Stimulated activated CD8-positive, alpha-beta memory T cell treated with anti-CD3 and anti-CD28 coated beads, Interleukin-7, amount 100 ng/mL, for 48 hours (primary cell): ENCODE measurements at places on chromosomes 12 and 14.

DNA sequence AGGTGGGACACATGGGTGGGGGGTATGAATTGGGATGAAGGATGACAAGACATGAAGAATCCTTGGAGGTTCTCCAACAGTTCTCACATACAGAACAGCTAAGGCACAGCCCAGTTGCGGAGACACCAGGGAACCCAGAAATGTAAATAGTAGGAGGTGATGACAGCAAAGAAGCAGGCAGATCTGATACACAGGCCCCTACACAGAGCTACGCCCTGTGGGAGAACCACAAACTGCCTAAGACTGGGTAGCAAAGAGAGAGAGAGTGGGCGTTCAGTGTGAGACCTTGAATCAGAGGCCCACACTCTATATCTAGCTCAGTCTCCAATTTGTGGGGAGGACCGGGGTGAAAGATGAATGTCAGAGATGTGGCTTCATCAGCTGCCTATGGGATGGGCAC is 9.5 kb upstream of the NUMB start:
- DNase-seq = peak; percentile 56

- no peak for DNase-seq
Observed at GRCh38 chr14:54483846-54484245, 4.9 kb downstream of the GMFB start.

DNA sequence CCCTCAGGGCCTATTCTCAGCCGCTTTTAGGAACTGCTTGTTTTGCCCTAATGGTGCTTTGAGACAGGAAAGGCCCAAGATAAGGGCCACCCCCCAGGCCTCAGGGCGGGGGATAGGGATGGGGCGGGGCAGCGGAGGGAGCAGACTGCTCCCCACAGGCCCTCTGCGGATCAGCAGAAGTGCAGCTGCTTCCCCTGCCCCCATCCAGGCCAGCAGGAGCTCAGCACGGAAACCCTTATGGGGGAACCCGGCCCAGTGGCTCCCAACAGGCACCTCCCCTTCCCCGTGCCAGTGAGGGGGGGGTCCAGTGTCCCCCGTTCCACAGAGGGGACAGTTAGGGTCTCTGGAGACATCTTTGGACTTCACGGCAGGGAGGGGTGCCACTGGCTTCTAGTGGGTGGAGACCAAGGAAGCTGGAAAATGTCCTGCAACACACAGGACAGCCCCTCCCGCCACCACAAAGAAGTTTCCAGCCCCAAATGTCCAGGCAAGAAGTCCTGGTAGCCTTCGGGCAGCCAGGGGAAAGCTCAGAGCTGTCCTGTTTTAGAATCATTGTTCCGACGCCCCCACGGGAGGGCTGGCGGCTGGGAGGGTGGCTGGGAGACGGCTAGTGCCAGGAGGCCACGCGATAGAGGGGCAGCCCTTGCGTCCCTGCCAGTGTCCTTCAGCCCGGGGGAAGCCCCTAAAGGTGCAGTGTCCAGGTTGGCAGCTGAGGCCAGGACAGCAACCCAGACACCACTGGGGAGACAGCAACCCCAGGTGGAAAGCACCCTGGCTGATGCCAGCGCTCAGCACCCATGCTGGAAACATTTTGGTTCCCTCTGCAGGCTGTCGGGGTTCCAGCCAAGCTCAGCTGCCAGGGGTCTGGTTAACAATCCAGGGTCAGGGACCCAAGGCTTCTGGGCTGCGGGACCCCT is 10.4 kb upstream of the GPR132 start:
- DNase-seq = no peak

- DNase-seq = no peak
Observed at GRCh38 chr14:29580763-29581162, 346.9 kb downstream of the PRKD1 start.

DNA sequence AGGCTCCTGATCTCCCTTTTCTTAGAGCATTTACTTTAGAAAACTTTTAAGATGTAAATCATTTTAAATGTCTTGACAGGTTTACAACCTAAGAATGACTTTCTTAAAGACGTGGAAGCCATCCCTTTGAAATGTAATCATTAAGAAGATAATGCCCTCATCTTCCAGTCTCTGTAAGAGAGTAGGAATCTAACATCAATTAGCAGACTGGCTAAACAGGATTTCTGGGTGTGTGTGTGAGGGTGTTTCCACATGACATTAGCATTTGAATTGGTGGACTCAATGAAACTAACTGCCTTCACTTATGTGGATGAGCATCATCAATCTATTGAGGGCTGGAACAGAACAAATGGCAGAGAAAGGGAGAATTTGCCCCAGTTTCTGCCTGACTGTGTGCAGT is 329.5 kb downstream of the RPL10L start:
- no peak for DNase-seq

DNA sequence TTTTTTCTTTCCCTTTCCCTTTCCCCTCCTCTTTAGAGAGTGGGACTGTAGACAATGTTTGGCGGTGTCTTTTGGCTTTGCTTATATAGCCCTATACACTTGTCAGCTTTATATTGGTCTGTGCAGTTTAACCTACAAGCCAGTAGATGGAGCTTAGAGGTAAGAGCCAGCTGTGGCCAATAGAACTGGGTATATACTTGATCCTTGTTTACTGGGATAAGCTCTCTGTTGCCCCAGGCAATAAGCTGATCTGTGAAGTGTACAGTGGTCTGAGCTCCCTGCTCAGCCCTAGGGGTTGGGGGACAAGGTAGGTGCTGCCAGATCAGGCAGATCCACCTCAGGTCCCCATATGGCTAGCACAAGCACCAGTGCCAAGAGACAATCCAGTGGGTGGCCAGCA is 434.1 kb downstream of the NOVA1 start:
- no peak for DNase-seq

DNA sequence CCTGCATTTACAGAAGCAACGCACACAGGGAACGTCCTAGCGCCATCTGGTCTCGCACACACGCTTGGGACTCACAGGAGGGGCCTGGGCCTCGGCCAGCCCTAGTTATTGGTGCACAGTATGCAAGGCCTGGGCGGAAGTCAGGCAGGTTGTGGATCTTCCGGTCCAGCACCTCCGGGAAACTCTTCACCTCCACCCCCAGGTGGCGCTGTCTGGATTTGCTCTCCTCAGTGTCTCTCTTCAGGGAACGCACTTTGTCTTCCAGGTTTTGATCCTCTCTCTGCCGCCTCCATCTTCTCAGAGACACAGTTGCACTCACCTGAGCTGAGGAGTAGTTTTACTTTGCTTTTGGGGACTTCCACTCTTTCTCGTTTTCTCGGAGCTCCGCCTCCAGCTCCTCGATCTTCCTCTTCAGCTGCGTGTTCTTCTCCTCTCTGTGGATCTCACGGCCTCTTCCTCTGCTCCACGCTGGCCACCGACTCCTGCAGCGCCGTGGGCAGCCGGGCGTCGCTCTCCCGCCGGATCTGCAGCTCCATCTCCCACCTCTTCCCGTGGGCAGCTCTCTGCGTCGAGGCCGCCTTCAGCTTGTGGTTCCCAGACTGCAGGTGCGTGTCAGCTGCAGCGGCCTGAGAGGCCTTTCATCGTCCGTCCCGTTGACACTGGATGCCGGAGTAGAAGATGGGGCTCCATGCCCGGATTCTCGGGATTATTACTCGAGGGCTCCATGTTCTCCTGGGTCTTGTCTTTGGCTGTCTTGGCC is 933.8 kb downstream of the TMEM121 start:
- DNase-seq = peak; percentile 23

- no peak for DNase-seq
Observed at GRCh38 chr14:101033006-101033405, 129.5 kb upstream of the RTL1 start.

GRCh38 chr12:12007713-12008231 is 63.0 kb upstream of the BCL2L14 start:
- DNase-seq = no peak

DNA sequence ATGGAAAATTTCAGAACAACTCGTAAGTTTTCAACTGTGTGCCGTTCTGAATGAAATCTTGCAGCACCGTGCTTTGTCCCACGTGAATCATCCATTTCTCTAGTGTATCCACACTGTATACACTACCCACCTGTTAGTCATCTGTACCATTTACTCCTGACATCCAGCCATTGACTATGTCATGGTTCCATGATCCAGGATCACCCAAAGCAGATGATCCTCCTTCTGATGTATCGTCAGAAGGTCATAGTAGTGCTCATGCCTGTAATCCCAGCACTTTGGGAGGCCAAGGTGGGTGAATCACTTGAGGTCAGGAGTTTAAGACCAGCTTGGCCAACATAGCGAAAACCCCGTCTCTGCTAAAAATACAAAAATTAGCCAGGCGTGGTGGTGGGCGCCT is 122.9 kb downstream of the PPHLN1 start:
- DNase-seq = no peak

DNA sequence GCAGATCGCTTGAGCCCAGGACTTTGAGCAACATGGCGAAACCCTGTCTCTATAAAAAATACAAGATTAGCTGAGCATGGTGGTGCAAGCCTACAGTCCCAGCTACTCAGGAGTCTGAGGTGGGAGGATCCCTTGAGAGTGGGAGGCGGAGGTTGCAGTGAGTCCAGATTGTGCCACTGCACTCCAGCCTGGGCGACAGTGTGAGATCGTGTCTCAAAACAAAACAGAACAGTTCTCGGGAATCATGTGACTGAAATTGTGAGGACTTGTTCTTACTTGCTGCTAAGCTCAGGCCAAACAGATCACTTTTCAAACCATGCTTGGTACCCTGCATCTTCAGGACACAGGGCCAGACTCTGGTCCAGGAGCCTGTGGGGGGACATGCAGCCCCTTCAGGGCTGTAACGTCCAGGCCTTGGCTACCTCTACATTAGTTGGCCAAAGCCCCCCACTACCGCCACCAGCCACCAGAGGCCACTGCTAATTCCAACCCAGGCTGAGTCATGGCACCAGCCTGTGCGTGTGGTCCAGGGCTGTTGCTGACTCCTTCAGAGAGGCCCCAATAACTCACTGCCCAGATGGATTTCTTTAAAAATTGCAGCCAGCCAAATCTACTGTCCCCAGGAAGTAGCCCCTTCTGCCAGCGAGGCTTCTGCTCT is 33.4 kb upstream of the SYNDIG1L start:
- DNase-seq = no peak

DNA sequence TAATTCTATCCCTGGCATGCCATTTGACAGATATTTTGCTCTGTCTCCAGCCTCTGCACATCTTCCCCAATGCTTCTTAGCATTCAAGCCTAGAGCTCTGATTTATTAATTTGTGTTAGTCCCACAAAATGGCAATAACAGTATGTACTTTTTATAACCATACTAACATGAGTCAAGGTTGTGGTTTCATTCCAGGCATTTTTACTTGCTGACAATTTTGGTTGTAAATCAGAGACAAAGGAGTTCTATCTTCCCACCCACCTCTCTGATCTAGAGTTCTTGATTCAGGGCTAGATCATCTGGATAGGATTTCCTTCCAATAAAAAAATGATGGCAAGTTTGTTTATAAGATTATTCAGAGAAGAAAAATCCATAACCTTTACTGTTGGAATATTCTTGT is 18.5 kb upstream of the CISTR start:
- no peak for DNase-seq

GRCh38 chr14:69540654-69541335 is 33.9 kb downstream of the CCDC177 start:
- DNase-seq = no peak

DNA sequence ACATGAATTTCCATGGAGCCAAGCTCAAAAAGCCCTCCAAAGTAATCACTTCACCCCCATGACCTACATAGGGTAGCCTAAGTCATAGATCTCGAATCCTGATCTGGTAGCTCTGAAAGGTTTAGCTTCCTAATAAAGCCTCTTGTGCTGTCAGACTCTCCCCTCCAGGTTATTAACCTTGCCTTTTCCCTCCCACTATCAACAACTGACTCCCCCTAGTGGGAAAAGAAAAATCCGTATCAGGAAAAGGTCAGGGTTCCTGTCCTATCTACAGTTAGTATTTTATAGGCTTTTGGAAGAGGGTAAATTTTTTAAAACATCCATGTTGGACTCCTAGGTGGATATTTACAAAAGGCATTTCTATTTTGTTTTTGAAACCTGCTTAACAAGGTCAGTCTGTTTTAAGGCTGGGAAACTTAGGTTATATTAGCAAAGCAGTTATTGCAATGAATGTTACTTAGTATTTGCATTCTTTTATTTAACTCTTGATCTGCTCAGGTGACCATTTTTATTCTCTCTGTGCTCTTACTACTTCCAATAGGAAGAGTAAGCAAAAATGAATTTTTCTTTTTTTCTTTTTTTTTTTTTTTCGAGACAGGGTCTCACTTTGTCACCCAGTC is 8.0 kb downstream of the YY1 start:
- DNase-seq = no peak

DNA sequence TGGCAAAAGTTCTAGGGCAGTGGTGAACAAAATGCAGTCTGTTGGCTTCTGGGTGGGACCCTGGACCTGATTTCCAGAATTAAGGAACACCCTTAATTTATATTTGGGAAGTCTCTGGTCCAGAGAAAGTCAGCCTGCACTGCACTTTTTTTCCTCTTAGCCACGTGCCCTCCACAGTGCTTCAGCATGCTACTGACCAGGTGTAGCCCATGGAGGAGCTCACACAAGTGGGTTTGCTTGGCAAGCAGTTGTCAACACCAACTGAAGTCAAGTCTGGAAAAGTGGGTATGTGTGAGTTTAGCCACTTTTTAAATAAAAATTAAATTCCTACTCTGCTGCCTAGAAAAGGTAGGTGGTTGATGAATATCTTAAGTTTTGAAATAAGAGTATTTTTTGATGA is 111.3 kb downstream of the DAAM1 start:
- no peak for DNase-seq

GRCh38 chr14:52286661-52287649 is 19.5 kb downstream of the PTGDR start:
- DNase-seq = no peak

DNA sequence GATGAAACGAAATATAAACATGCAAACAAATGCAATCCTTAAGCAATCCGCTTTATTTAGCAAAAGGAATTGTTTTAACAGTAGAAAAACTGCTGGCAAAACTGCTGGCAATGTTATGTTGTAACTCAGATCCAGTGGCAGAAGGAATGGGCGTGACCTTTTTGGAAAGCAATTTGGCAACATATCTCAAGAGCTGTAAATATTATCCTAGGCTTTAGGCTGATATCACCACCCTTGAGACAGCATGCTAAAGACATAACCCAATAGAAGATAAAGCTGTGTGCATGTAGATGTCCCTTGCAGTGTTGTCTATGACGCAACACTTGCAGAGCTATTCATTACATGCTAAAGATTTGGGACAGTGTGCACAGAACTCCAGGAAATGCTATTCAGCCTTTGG is 138.5 kb downstream of the DICER1 start:
- no peak for DNase-seq

DNA sequence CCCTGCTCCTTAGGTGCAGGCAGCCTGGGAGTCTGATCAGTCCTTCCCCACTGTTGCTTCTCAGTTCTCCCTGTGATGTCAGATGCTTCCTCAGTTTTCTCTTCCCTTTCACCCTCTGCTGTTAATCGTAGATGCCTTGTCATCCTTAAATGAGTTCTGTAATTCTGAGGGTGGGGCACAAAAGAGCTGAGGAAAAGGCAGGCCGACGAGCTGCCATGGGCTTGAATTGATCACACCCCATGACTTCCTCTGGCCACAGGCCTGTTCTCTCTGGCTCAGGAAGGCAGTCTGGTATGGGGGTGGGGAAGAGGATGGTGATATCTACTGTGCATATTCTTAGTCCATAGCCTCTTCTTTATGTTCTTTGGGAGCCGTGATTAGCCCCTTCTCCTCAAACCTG is 5.2 kb upstream of the AP1G2 start:
- no peak for DNase-seq

- no peak for DNase-seq
Observed at GRCh38 chr12:68397566-68398158, 65.5 kb upstream of the MDM1 start.

- DNase-seq = no peak
Observed at GRCh38 chr14:100130521-100130920, 28.9 kb downstream of the DEGS2 start.
